ENCODE measurements at places on chromosomes 1 and 21.
A peak's percentile ranks its signal among the peaks of the same experiment; 100 is the strongest.

GRCh38 chr1:187264995-187265602 is 436.4 kb downstream of the PLA2G4A start:
- peak; percentile 83 for DNase-seq

GRCh38 chr1:16393570-16394521 is 26.8 kb downstream of the SZRD1 start:
- DNase-seq, result no peak

DNA sequence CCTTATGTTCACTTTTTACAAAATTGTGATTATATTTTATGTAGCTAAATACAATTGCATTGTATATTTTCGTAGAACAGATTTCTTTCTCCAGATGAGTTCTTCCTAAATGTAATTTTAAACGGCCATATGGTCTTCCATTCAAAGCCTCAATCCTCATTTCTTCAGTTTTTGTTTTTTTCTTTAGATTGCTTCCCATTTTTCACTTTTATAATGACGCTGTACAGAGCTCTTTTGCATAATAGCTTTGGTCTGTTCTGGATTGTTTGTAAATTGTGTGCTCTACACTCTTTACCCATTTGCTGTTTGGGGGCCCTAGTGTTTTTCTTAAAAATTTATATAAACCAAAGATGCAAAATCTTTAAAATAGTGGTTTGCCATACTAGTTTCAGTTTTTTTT is 27.8 kb downstream of the AVPR1B start:
- no peak for DNase-seq

DNA sequence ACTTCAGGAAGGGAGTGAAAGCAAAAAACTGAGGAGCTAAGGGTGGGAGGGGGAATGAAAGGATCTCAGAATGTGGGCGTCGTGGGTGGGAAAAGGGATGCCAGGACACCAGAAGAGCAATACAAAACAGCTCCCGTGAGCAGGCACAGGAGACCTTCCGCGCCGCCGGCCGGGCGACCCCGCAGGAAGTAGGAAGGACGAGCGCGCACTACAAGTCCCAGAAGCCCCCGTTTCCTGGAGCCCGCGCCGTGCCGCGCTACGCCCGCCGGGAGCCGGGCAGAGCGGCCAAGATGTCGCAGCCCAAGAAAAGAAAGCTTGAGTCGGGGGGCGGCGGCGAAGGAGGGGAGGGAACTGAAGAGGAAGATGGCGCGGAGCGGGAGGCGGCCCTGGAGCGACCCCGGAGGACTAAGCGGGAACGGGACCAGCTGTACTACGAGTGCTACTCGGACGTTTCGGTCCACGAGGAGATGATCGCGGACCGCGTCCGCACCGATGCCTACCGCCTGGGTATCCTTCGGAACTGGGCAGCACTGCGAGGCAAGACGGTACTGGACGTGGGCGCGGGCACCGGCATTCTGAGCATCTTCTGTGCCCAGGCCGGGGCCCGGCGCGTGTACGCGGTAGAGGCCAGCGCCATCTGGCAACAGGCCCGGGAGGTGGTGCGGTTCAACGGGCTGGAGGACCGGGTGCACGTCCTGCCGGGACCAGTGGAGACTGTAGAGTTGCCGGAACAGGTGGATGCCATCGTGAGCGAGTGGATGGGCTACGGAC is at the start of gene PRMT6:
Gene PRMT6, plus strand, starts transcription at position 249 of the 771 bp plus-strand sequence. Its CDS starts 42 bp downstream, at position 291.
- peak; percentile 95 for DNase-seq

DNA sequence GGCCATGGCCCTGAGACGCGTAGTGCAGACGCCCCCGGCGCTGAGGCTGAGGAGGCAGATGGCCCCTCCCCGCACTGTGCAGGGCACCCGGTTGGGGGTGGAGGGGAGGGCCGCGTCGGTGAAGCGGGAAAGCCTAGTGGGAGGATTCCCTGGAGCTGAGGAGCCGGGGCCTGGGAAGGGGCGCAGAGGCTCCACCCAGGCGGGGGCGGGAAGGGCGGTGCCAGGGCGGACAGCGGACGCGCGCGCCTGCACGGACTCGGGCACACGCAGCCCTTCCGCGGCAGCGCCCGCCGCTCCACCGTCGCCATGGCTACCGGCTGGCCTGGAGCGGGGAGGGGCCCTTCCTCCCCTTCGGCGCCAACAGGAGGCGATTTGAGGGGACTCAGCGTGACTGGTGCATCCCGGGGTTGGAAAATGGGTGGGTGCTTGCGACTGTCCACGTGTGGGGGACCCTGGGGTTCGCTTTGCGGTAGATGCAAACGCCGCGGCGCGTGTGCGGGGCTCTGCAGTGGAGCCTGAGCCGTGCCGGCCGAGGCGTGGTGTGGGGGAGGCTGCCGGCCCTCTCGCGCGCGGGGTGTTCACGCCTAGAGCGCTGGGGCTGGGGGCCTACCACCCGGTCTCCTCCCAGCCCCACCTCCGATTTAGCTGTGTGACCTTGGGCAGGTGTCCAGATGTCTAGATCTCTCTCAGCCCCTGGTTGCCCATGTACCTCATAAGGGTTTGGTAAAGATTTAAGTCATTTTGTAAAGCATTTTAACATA is 35.1 kb downstream of the PTPRF start:
- DNase-seq, result peak; percentile 90

- DNase-seq, result no peak
Measured at GRCh38 chr1:228398741-228399461, 7.7 kb downstream of the TRIM11 start.

Measured in eye (tissue), 1 donor.